ENCODE measurements at places on chromosomes 4 and X. TPM values are rescaled to one million over a fixed set of nuclear protein-coding genes. Genes with fewer than 3 reads are reported as not detected.
A peak's percentile ranks its signal among the peaks of the same experiment; 100 is the strongest.

DNA sequence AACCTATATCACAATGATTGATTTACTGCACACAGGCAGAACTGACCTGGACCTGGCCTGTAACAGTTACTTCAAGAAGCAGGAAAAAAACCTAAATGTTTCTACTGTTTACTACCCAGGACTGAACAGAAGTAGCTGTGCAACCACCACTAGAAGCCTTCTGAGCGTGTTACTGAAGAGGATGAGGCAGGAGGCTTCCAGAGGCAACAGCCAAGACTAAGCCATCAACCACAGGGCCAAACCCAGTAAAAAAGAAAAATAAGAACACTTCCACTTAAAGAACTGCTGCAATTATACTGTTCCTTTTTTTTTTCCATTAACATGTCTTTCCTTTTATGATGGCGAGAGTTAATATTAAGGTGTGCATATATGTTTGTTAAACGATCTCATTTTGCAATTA, 29.4 kb upstream of the TTC29 start:
- H3K27ac ChIP-seq: no peak overlapping the region
- H3K36me3 ChIP-seq: no peaks in the 10 kb centered on the region
- no peaks in the 10 kb centered on the region for H3K4me1 ChIP-seq
- no peak overlapping the region for H3K4me3 ChIP-seq
- DNase-seq: no peak

GRCh38 chrX:10906866-10907265, 204.3 kb upstream of the HCCS start:
- H3K27ac ChIP-seq: no peak overlapping the region
- H3K4me3 ChIP-seq: no peak overlapping the region
- H3K36me3 ChIP-seq: no peaks in the 10 kb centered on the region
- no peak for DNase-seq
- H3K27me3 ChIP-seq: no peaks in the 10 kb centered on the region
- no peaks in the 10 kb centered on the region for H3K4me1 ChIP-seq

DNA sequence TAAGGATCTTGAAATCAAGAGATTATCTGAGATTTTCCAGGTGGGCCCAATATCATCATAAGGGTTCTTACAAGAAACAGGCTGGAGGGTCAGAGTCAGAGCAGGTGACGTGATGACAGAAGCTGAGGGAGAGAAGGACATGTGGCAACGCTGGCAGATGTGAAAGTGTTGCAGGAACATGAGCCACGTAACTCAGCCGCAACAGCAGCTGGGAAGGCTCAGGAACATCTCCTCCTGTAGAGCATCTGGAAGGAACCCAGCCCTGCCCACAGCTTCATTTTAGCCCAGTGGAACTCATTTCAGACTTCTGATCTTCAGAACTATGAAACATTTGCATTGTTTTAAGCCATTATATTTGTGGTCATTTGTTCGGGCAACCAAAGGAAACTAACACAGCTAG, 156.3 kb upstream of the VEGFC start:
- H3K4me1 ChIP-seq: no peaks in the 10 kb centered on the region
- H3K27me3 ChIP-seq: no peaks in the 10 kb centered on the region
- DNase-seq: no peak

DNA sequence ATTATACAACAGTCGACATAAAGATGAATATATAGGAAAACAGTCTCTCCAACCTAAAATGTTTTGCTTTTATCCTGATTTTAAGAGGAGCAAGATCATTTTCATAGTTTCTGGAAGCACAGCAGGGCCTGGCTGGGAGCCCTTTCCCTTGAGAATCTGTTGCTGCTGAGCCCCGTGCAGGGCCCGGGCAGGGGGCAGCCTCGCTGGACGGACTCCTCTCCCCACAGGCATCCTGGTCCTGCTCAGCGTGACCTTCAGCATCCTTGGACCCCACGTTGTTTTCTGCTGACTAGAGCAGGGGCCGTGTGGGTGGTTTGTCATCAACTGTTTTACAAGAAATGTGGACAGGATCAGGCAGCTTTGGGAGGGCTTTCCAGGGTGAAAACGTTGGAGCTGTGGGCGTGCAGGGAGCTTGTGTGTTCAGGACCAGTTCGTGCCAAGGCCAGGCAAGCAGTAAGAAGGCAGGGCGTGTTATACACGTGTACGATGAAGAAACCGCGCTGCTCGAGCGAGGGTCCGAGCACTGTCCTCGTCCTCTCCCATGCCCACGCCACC, 25.0 kb downstream of the CPZ start:
- no peak overlapping the region for H3K27ac ChIP-seq
- H3K27me3 ChIP-seq: no peaks in the 10 kb centered on the region
- no peaks in the 10 kb centered on the region for H3K36me3 ChIP-seq
- no peak overlapping the region for H3K4me3 ChIP-seq

- DNase-seq: no peak
- no peaks in the 10 kb centered on the region for H3K4me1 ChIP-seq
- H3K36me3 ChIP-seq: no peaks in the 10 kb centered on the region
- no peak overlapping the region for H3K27ac ChIP-seq
These were observed 1089.8 kb downstream of the FAT4 start for GRCh38 chr4:126404549-126404948.

The GABRB1 gene
- not detected for total RNA-seq

DNA sequence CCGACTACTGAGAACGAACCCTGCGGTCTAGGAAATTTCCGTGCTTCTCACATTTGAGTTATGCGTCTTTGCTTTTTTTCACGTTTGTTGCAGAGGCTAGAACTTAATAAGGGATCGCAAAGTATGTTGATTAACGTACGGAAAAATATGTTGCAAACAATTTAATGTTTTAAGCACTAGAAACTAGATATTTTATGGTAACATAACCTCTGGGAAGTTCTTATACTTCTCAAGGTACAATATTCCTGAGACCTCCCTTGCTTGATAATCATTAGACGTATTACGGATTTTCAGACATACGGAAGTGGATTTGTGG, 639 bp upstream of the PRDM5 start:
- H3K4me1 ChIP-seq: no peaks in the 10 kb centered on the region
- no peaks in the 10 kb centered on the region for H3K36me3 ChIP-seq
- H3K27me3 ChIP-seq: no peaks in the 10 kb centered on the region
- peak overlapping the region; percentile 87 for H3K27ac ChIP-seq

The ACE2 gene
- 7.2 TPM for total RNA-seq

DNA sequence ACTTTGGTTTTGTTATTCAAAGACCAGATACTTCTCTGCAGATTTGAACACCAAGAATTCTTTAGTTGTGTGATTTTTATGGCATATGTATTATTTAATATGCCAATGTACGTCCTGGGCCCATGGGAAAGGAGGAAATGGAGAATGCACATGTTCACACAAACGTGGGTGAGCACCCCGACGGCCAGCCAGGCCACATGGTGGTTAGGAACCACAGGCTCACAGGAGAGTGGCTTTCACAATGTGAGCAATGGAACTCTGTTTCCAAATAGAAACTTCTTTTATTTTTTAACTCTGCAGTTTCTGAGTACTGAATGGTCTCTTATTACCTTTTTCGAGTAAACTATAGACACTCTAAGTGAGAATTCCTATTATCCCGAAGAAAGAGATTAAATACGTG, 58.0 kb upstream of the UNC5C start:
- DNase-seq: no peak
- no peak overlapping the region for H3K4me3 ChIP-seq
- no peak overlapping the region for H3K27ac ChIP-seq
- H3K36me3 ChIP-seq: no peaks in the 10 kb centered on the region

GRCh38 chr4:165656399-165656798, 216.6 kb upstream of the TLL1 start:
- DNase-seq: no peak
- no peaks in the 10 kb centered on the region for H3K4me1 ChIP-seq
- no peak overlapping the region for H3K4me3 ChIP-seq
- H3K36me3 ChIP-seq: no peaks in the 10 kb centered on the region
- H3K27ac ChIP-seq: no peak overlapping the region
- H3K27me3 ChIP-seq: no peaks in the 10 kb centered on the region
